ENCODE measurements at places on chromosomes 16 and 17.
A peak's percentile ranks its signal among the peaks of the same experiment; 100 is the strongest.

GRCh38 chr16:4241928-4242283 lies at the start of gene SRL:
Gene SRL (minus strand): TSS chr16:4242080. CDS start chr16:4242067, 13 bp downstream.
- no peak for DNase-seq

DNA sequence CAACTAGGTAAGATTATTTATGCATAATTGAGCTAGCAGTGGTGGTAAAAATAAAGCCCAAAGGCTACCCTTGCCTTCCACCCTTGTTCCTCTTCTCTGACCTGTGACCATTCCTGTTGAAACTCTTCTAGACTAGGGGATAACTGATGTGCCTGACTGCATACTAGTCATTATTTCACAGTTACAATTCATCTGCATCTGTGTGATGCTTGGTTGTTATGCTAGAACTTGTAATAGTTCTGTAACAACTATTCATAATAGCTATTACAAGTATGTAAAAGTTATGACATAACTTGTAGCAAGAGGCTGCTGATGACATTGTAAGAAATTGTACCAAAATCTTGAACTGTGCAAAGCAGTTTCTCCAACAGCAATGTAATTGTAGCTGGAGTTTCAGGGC lies 2.4 kb upstream of the VAC14 start:
- peak; percentile 74 for DNase-seq

- no peak for DNase-seq
Observed at GRCh38 chr16:30063893-30064728, 1.4 kb upstream of the ALDOA start.

DNA sequence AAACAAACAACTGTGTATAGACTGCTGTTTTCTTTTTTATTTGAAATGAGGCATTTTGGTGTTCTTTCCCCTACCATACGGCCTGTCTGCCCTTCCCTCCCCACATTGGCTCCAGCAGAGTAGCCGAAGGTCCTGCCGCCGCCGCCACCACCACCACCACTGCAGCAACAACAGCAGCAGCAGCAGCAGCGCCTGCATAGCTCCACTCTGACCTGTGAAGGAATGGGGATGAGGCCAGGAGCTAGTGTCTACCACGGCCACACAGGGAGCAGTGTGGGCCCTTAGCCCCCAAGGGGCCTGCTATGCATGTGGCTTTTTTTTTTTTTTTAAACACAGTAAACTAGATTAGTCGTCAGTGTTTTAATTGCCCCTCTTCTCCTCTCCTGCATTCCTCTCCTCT lies 5.6 kb upstream of the CDK5R1 start:
- DNase-seq: no peak

DNA sequence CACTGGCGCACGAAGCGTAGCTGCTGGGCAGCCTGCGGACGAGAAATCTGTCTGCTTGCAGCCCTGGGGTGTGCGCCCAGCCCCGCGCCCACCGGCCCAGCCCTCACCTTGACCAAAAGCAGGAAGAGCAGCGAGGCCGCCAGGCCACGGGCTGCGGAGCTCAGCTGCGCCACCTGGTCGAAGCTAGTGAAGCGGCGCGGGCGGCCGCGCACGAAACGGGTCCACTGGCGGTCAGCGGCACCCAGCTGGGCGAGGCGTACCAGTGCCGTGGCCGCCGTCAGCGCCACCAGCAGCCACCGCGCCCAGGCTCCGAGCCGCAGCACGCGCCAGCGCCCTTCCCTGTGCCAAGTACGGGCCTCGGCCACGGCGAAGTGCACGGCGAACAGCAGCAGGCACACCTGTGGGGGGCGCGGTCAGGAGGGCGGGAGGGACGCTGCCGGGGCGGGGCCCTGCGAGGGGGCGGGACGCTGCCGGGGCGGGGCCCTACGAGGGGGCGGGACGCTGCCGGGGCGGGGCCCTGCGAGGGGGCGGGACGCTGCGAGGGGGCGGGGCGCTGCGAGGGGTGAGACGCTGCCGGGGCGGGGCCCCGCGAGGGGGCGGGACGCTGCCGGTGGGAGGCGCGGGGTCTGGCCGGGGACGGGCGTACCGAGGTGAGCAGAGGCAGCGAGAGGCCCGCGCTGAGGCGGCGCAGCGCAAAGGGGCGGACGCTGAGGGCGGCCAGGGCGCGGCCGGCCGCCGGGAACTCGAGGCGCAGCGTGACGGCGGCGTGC lies 43.2 kb downstream of the TSC2 start:
- no peak for DNase-seq

- DNase-seq: peak; percentile 52
Observed at GRCh38 chr17:50668025-50668837, 33.5 kb downstream of the ABCC3 start.

- peak; percentile 8 for DNase-seq
Observed at GRCh38 chr16:87043231-87044031, 273.8 kb downstream of the C16orf95 start.

DNA sequence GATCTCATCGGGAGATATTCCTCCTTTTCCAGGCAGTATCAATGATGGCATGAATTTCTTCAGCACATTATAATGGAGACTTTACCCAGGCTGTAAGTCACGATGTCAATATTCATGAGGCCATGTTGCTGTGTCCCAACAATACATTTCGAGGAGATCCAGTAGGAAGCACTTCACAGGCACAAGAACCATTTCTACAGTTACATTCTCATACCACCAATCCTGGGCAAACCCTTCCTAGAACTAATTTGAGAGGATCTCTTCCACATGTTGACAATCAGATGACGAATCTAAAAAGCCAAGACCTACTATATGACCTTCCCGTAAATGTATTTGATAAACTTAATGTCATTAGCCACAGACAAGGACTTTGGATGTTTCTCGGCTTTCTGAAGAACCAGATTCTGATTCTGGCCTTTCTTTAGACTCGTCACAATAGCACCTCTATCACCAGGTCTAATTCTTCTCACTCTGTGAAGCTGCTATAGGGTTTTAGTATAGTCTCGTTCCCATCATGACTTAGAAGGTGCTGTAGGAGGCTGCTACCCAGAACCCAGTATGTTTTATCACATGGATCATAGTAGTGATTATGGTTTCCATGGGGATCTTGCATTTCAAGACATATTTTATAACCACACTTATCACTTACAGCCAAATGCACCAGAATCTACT lies 40.2 kb downstream of the C16orf87 start:
- DNase-seq: no peak

DNA sequence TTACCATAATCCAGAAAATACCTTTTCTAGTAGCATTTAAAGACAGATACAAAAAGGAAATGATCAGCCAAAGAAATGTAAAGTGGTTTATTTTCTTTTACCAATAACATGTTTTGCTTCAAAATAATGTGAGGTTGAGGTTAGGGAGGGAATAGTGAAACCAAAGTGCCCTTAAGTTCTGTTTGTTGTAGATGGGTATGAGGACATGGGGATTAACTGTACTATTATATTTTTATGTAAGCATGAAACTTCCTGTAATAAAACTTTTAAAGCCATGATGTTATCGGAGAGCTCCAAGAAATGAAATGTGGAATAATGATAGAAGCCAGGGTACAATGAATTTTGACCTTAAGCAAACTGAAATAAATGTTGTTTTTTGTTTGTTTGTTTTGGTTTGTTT lies 9.9 kb downstream of the C16orf46 start:
- DNase-seq: no peak

DNA sequence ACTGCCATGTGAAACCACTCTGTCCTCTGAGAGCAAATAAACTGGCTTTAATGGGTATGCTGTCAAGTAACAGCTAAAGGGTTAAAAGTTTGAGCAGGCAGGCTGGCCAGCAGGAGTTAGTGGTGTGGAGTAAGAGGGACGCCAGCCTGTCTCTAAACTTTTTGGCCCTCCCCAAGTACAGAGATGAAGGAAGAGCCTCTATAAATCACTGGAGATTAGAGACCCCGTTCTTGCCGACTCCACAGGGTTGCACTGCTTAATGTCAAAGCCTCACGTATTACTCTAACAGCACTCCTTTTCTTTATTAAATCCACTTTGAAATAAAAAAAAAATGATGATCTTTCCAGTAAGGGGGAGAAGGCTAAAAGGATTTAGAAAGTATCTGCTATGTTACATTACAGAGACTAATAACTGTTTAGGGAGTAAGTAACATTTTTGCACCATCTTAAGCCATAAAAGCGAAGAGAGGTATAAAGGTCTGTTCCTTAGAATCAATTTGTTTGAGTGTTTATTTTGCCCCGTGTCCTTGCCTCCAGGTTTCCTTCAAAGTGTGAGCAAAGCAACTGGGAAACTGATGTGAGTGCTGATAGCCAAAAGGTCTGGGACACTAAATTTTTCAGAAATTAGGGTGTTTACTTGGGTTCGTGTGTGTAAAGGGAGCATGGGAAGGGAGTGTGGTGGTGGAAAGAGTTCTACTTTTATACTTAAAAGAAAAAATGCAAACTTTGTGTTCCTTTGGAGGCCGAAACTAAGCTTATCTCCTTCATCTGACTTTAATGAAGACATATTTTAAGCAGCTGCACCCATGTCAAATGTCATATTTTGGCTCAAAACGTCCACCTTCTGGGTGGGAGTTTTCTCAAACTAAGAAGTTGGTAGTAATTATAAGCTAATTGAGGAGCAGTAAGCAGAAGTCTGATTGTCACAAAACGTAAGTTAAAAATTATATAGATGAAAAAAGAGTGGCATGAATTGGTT lies 109.9 kb upstream of the TBX2 start:
- DNase-seq: no peak

GRCh38 chr16:1199347-1200013 lies 25.6 kb downstream of the TPSG1 start:
- no peak for DNase-seq

DNA sequence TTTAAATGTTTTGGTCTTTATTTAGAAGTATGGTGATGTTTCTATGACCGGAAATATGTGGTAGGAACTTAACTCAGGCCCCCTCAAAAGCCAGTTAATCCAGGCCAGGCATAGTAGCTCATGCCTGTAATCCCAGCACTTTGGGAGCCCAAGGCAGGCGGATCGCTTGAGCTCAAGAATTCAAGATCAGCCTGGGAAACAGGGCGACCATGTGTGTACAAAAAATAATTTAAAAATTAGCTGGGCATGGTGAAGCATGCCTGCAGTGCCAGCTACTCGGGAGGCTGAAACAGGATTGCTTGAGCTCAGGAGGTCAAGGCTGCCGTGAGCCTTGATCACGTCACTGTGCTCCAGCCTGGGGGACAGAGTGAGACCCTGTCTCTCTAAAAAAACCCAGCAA lies 10.3 kb downstream of the RSL1D1 start:
- DNase-seq: no peak

- peak; percentile 75 for DNase-seq
Observed at GRCh38 chr17:42681976-42682721, at the start of gene CNTNAP1. Gene CNTNAP1 (plus strand): TSS chr17:42682531. CDS start chr17:42682830, 299 bp downstream.

DNA sequence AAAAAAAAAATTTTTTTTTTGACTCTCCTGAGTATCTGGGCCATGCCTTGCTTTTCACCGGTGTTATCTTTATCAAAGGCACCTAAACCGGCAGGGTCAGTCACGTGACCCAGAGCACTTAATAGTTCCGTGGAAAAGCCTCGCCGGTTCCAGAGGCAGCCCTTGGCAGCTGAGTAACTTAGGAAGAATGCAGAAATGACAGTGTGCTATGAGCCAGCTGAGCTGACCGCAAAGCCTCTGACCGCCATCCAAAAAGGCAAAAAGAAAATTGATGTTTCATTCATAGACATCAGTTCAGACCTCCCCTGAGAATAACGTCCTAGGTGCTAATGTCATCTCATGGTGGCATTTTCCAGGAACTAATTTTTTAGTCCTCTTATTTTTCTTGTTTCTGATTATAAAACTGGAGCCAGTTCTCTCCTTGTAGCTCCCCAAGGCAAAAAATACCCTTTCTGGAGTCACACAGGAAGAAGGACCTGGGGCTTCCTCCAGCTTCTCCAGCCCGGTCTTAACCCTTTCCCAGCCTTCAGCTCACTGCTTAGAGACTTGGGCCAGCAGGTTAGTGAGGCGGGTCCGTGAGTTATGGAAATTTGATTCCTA lies 122.6 kb downstream of the SOCS1 start:
- peak; percentile 94 for DNase-seq

DNA sequence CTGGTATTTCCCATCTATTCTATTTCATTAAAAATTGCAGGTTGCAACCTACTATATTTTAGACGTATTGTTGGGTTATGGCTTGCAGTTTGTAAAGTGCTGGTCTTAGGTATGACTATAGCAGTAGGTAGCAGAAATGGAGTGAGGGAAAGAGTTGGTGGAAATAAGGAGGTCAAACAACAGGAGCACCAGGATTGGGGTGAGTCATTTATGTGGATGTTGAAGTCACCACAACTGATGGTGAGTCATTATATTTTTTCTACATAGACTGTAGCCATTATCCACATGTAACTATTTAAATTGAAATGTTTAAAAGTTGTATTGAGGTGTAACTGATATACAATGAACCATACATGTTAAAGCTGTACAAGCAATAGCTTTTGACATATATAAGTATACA lies 25.0 kb upstream of the HS3ST3A1 start:
- DNase-seq: peak; percentile 63

GRCh38 chr17:46059486-46059885 lies 60.4 kb downstream of the STH start:
- DNase-seq: no peak

- no peak for DNase-seq
Observed at GRCh38 chr17:47735139-47735464, 2.1 kb downstream of the TBX21 start.

- no peak for DNase-seq
Observed at GRCh38 chr16:70522216-70523075, 908 bp downstream of the COG4 start.

- DNase-seq: peak; percentile 83
Observed at GRCh38 chr17:31788956-31789355, 70.1 kb downstream of the COPRS start.

GRCh38 chr17:78709119-78709681 lies 72.9 kb downstream of the CYTH1 start:
- DNase-seq: no peak

DNA sequence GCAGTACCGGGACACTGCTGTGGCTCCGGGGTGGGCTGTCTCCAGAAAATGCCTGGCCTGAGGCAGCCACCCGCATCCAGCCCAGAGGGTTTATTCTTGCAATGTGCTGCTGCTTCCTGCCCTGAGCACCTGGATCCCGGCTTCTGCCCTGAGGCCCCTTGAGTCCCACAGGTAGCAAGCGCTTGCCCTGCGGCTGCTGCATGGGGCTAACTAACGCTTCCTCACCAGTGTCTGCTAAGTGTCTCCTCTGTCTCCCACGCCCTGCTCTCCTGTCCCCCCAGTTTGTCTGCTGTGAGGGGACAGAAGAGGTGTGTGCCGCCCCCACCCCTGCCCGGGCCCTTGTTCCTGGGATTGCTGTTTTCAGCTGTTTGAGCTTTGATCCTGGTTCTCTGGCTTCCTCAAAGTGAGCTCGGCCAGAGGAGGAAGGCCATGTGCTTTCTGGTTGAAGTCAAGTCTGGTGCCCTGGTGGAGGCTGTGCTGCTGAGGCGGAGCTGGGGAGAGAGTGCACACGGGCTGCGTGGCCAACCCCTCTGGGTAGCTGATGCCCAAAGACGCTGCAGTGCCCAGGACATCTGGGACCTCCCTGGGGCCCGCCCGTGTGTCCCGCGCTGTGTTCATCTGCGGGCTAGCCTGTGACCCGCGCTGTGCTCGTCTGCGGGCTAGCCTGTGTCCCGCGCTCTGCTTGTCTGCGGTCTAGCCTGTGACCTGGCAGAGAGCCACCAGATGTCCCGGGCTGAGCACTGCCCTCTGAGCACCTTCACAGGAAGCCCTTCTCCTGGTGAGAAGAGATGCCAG lies 12.9 kb downstream of the STH start:
- no peak for DNase-seq

Measured in AG10803 (cell line).